ENCODE measurements at places on chromosomes 2 and 18.

GRCh38 chr18:3139406-3139805, 80.4 kb downstream of the MYOM1 start:
- no peak for DNase-seq

DNA sequence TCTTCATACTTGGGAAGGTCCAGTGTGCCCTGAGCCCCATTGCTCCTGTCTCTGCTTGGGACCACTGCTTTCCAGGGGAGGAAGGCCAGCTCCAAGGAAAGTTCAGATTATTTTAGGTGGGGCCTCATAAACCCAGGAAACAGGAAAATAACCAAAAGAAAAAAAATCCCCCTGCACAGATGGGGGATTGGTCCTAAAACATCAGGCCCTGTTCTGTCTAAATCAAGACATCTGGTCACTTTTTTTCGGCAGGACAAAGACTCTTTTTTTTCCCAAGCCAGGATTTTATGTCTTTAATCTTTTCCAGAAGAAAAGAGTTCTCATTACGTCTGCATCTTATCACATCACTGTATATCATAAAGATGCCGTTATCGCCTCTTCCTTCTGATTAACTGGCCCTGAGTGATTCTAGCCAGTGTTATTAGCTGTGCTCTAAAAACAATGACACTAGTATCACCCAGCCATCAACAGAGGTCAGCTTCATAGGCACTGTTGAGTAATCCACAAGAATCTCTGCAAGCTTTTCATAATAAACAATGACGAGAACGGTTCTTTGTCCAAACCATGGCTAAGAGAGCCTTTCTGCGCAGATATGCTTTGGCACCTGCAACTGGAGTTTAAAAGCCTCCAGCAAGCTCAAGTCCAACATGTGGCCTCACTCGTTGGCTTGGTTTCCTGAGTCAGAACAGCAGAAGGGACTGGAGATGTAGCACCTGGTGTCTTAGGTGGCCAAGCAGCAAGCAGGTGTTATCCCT, 138.2 kb downstream of the VAPA start:
- no peak for DNase-seq

DNA sequence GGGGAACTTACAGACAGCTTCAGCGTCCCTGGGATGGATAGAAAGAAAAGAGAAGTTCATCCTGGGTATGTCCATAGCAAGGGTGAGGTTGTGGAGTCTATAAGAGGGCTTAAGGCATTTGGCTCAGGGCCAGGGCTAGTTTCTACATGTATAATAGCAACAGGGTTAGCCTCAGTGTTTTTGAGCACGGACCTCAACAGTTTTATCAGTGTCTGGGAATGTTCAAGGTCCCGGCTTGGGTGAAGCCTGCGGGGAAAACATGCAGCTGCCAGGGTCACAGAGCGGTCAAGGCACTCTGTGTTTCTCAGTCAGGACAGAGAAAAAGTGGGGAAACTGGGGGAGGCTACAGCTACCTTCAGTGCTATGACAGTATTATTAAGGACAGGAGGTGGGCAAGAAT, 427.7 kb upstream of the HS6ST1 start:
- DNase-seq = no peak

- no peak for DNase-seq
These were observed 730.3 kb downstream of the CNTNAP5 start for GRCh38 chr2:124755386-124755785.

- DNase-seq = no peak
These were observed 1279.4 kb downstream of the LRP1B start for GRCh38 chr2:140851258-140851981.

DNA sequence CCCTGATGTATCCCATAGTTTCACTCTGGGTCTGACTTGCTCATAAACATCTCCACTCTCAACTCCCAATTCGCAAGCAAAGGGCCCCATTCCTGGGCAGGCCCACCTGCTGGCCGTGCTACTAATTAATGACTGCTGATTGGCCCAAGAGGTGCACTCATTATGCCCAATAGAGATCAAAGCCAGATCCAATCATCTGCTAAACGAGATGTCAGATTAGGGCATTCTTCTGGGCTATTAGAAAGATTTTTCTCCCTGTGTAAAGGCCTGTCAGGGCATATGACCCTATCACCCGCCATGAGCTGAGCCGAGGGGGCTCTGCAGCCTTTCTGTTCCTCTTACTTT, 103.4 kb upstream of the HAAO start:
- no peak for DNase-seq

- DNase-seq = no peak
These were observed 35.0 kb downstream of the CYP27C1 start for GRCh38 chr2:127185093-127185492.

GRCh38 chr2:33391529-33392255, 84.8 kb upstream of the RASGRP3 start:
- DNase-seq = no peak

DNA sequence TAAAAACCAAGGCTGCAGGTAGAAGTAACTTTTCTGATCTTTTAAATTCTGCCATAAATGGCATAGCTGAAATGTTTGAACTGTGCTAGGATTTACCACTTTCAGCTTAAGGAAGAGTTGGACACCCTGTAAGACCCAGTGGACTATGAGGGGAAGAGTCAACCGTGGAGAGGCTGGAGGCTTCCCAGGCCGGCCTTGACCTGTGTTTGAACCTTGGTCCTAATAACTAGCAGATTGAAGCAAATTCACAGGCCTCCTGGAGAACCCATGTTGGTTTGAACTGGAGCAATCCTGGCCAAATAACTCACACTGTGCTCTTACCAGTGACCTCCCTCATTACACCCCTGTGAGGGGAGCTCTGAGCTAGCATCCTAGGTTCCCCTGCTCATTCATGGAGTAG, 87.2 kb upstream of the ALPP start:
- DNase-seq = no peak

DNA sequence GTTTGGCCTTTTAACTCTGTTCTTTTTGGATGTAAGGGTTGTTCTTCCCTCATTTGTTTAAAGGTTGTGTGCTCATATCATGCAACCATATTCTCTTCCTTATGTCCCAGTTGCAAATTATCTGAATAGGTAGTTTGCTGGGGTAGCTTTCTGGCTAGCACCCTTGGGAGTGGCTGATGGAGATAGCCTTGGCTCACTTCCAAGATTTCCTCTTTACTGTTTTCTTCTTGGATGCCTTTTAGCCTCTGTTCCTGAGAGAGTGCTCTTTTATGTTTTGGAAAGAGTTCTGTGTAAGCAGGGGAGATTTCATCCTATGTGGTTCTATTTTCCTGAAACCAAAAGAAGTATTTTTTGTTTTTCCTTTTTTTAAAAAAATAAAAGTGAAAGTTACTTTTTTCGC, 25.4 kb downstream of the USP14 start:
- no peak for DNase-seq

DNA sequence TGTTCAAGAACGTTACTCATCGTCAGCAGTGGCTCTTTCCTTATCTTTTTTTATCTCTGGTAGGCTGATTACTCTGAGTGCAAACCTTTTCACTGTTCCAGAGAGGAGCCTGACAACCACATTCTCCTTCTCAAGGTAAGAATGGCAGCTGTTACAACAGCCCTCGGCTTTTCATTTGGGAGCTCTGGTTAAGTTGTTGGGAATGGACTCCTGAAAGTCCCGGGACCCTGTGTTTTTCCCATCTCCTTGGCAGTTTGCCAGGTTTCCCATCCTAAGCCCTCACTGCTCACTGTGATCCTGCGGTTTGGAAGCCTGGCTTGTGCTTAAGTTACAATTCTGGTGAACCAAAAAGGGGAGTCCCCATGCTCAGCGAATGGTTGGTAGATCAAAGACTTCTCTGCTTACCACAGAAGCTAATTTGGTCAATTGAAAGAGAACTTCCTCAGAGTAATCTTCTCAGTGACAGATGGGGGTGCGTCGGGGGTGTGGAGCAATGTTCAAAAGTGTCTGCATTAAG, 122.3 kb downstream of the LYPD6B start:
- peak; percentile 58 for DNase-seq

DNA sequence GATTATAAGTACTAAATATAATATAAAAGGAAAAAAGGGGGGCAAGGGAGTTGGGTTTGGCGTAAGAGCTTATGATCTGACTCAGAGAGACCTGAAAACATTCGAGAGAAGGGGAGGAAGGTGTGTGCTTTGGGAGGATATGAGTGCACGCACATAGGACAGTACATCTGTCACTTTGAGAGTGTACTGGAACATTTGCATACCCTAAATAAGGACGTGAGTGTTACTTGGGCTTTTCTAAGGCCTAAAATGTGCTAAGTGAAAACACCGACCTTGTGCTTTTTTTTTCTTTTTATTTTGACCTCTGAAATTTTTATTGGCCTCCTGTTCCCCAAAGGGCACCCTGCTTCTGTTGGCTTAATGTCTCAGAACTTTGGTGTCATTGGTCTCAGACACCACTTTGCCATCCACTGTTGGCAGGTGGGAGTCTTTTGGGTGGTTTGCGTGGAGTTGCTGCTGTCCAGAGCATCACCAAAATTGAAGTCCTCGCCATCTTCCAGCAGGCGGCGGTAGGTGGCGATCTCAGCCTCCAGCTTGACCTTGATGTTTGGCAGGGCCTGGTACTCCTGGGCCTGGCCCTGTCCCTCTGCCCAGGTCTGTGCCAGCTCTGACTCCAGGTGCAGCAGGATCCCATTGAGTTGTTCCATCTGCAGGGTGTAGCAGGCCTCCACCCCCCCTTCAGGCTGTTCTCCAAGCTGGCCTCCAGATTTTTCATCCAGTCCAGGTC, 57.7 kb downstream of the CD28 start:
- no peak for DNase-seq

GRCh38 chr2:43787895-43788294, 14.1 kb downstream of the DYNC2LI1 start:
- DNase-seq = no peak

DNA sequence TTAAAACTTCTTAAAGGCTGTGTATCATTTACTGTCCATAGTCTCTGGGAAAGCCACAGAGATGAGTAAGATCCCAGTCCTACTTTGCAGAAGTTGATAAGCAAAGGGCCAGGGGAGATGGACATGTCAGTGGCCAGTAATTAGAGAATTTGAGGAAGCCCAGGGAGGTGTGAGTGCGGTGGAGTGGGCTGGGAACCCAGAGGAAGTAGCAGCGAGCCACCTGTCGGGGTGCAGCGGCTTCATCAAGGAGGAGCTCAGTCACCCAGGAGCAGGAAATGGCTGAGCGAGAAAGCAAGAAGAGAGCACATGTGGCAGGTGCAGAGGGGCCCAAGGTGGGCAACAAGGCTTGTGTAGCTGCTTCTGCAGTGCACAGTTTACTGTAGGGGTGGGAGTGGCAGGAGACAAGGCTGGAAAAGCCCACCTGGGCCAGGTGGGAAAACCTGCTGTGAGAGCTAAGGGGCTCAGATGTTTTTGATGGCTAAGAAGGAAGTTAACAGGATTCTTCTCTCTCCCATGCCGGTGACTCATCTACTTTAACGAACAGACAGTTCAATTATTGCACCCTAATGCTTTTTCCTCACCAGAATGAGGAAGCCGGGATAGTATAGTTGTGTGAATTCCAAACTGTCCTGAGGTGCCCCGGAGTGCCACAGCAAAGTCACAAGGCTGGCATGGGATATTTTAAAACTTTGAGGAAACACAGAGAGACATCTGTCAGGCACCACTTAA, 34.8 kb upstream of the MGAT5 start:
- DNase-seq = no peak

DNA sequence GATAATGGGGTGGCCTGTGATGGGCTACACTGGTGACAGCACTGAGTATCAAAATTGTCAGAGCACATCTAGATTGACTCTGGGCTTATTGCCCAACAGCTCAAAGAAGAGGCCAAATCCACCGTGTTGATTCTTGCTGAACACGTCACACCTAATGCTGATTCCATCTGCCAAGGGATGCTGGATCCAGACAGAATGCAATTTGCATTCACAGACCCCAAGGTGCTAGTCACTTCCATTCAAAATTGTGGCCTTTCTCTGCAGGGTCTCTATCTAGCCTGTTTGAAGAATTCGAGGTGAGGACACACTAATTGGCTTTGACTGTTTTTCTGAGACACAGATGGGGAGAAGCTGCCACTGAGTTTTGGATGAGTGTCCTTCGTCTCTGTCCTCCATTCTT, 13.5 kb upstream of the GPR39 start:
- DNase-seq = no peak

- no peak for DNase-seq
These were observed 439.2 kb downstream of the PIK3C3 start for GRCh38 chr18:42394238-42394637.
